Right lobe of liver (tissue), 6 donors: ENCODE measurements at places on chromosomes 11 and 22. TPM values are rescaled to one million over a fixed set of nuclear protein-coding genes. Genes with fewer than 3 reads are reported as not detected.

Gene TRIM6
- 0.73 TPM for total RNA-seq

Gene ZNF214
- total RNA-seq = 1.9 TPM

Gene BCR
- total RNA-seq = 24.8 TPM

Gene DGKZ
- total RNA-seq = 47.9 TPM

Gene RAC2
- 12.9 TPM for total RNA-seq

Gene KCNK4
- not detected for total RNA-seq

Gene ACR
- total RNA-seq = 0.34 TPM

Gene AQP11
- total RNA-seq = 11.9 TPM

Gene PDE3B
- 41.3 TPM for total RNA-seq

Gene KRTAP5-9
- 0.17 TPM for total RNA-seq

Gene DNAL4
- total RNA-seq = 5.4 TPM

Gene BRSK2
- 0.49 TPM for total RNA-seq

Gene OR52A1
- not detected for total RNA-seq

Gene THAP12
- 12.5 TPM for total RNA-seq

Gene SCO2
- 4.2 TPM for total RNA-seq

Gene KRTAP5-10
- total RNA-seq = not detected

Gene TP53AIP1
- total RNA-seq = not detected

Gene VPREB3
- total RNA-seq = not detected

Gene GAL3ST1
- total RNA-seq = 1.4 TPM

Gene PKDREJ
- total RNA-seq = not detected

Gene BAIAP2L2
- 5.0 TPM for total RNA-seq

Gene SCGB1D2
- not detected for total RNA-seq

Gene HBG2
- total RNA-seq = not detected

Gene HBB
- total RNA-seq = 1,416 TPM

Gene LDHA
- total RNA-seq = 450 TPM

Gene SMARCB1
- 70.2 TPM for total RNA-seq

Gene C11orf86
- not detected for total RNA-seq

Gene SCGB1C1
- not detected for total RNA-seq
